Right ventricle myocardium superior (tissue), 1 donor: ENCODE measurements at places on chromosomes 11 and 22.

DNA sequence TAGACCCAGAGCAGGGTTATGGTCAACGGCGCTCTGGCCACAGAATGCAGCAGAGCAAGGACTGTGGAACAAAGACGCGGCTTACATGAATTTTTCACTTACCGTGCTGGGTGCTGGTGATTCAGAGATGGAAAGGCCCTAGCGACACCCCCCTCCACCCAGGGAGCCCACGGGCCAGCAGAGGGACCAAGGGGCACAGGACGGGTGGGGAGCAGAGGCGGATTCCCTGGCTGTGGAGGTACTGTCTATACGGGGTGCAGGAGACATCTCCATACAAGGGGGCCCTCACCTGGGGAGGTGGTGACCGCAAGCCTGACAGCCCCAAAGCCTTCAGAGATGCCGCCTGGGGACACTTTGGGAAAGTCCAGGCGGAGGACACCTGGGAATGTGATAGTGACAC lies 1.1 kb upstream of the SEPTIN5 start:
- peak; percentile 20 for DNase-seq

GRCh38 chr11:15169815-15170551 lies 55.3 kb downstream of the INSC start:
- DNase-seq = no peak

DNA sequence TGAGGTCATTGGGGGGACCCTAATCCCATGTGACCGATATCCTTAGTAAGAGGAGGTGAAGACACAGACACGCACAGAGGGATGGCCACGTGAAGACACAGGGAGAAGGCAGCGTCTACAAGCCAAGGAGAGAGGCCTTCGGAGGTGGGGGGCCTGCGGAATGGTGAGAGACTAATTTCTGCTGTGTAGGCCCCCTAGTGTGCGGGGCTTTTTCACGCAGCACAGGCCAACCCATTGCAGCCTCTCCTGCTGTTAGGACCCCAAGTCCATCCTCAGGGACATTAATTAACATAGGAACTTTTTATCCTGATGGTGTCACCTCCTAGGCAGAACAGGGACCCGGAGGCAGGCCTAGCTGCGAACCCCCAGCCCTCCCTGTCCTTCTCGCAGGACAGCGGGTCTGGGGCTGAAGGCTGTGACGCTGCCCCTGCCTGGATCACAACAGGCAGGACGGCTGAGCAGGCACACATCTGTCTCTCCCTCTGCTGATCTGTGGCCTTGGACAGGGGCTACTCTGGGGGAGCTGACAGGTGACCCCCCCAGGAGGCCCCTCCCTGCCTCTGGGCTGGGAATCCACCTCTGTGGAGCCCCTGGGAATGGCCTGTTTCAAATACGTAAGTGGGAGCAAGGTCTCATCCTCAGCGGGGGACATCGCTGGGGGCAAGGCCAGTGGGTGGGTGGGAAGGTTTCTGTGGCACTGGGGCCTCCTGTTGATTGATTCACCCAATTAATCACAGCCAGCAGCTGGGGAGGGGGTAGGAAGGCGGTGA lies 7.9 kb downstream of the ASCL2 start:
- DNase-seq = no peak

- DNase-seq = no peak
Observed at GRCh38 chr22:39250131-39250530, 5.3 kb upstream of the PDGFB start.

GRCh38 chr11:111937844-111938243 lies 701 bp downstream of the DIXDC1 start:
- DNase-seq = no peak

DNA sequence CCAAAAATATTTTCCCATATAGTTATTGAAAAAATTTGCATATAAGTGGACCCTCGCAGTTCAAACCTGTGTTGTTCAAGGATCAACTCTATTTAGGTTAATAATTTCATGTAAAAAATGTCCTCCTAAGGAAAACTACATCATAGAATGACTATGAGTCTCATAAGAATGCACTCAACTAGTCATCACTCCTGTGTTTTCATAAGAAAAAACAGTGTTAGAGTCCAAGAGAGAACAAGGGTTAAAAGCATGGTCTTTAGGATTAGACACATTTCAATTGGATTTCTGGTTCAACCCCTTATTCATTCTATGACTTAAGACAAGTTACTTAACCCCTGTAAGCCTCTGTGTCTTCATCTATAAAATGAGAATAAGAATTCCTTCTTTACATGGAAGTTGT lies 5.1 kb downstream of the PARVA start:
- DNase-seq = no peak

GRCh38 chr11:91527380-91528030 lies 697.1 kb upstream of the FAT3 start:
- DNase-seq = no peak

- no peak for DNase-seq
Observed at GRCh38 chr11:121967131-121967704, 148.8 kb downstream of the BLID start.

GRCh38 chr11:2471048-2471803 lies 26.4 kb downstream of the KCNQ1 start:
- no peak for DNase-seq

GRCh38 chr11:48109046-48109666 lies 107.5 kb upstream of the OR4B1 start:
- DNase-seq = no peak

- DNase-seq = no peak
Observed at GRCh38 chr22:49236541-49237075, 591.1 kb downstream of the BRD1 start.

GRCh38 chr11:12824281-12825041 lies 150.2 kb downstream of the TEAD1 start:
- DNase-seq = no peak

GRCh38 chr11:29320196-29320595 lies 696.6 kb downstream of the KCNA4 start:
- no peak for DNase-seq

DNA sequence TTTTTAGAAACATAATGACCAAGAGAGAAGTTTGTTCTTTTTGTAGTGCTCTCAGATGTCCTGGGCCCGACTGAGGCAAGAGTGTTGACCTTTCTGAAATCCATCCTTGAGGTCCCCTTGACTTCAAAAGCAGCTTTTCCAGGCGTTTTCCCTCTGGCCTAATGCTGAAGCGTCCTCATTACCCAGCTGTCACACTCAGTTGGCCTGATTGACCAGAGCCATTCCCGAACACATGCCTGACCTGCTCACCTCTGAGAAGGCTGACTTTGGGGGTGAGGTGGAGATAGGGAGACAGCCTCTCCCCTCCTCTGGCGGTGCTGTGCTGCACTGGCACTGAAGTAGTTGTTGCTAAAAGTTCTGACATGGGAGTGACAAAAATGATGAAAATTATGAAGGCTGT lies 66.9 kb downstream of the ALX4 start:
- DNase-seq = no peak

- DNase-seq = no peak
Observed at GRCh38 chr11:90698238-90698637, 475.4 kb upstream of the CHORDC1 start.

DNA sequence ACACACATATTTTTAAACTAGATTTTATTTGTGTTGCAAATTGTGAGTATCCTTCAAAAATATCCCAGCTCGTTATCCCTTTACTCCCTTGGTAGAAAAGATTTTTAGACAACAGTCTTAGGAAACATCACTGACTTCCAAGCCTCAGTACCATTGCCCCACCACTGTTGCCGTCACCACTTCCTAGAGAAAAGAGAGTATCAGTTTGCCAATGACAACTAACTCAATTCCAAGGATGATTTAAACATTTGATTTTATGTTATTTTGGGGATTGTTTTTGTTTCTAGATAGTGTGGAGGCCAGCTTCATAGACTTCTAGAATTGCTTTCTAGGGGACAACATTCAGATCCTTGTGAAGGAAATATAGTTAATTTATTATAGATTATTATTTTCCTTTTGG lies 274.0 kb upstream of the MPPED2 start:
- no peak for DNase-seq

DNA sequence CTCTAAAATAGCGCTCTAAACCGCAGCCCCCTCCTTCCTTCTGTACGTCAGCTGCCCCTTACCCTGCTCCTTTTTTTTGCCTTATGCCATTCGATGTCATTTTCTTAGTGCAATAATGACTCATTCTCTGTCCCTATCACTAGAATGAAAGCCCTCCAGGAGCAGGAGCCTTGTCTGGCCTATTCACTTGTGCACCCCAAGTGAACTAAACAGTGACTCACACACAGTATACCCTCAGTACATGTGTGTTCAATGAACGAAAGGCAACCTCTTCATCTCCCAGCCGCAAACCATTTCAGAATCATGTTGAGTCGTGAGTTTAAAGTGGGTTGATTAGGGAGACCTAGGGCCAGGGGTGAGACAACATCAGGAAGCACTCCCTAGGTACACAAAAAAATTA lies 50.7 kb upstream of the SPATA19 start:
- no peak for DNase-seq

- DNase-seq = peak; percentile 14
Observed at GRCh38 chr11:2582351-2582945, 117.3 kb downstream of the KCNQ1OT1 start.

DNA sequence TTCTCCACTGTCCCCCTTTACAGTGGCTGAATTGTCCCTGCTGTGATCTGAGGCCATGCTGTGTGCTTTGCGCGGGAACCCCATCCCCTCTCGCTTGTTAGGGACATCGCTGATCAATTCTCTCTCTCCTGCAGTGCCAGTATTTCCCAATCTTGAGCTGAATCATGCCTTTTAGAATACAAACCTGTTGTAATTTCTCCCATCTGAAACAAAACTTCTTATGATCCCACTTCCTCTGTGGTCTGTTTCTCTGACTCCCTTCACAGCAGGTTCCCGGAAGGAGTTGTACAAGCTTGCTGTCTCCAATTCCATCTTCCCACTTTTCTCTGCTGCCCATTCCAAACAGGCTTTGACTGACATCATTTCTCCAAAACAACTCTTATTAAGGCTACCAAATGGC lies 16.8 kb downstream of the ADAMTS15 start:
- DNase-seq = no peak

DNA sequence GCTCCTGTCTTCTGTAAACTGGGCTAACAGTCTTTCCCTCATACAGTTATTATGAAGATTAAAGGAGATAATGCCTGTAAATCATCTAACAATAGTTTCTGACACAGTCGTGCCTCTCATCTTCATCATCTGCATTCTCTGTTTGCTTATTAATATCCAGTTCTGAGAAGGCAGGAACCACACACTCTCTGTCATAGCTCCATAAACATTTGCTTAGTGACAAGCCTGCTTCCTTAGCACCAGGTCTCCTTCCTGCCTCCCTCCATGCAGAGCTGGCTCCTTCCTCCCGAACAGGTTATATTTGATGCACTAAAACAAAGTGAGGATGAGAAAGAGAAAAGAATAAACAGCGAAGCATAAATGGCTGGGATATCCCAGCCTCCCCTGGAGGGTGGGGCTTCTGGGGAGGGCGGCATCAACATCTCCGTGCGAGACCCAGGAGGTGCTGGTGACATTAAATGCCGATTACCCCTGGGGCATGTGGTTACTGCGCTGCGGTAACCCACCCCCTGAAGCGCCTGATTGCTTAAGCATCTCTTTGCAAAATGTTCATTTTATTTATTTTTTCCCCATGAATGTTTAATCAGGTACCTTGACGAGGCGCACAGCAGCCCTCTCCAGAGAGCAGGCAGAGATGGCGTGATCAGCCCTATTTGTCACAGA lies 404.9 kb downstream of the NXPE2 start:
- no peak for DNase-seq

GRCh38 chr22:29112121-29112520 lies 39.3 kb downstream of the KREMEN1 start:
- no peak for DNase-seq

- DNase-seq = peak; percentile 72
Observed at GRCh38 chr11:19633276-19633675, 79.4 kb upstream of the NAV2 start.

DNA sequence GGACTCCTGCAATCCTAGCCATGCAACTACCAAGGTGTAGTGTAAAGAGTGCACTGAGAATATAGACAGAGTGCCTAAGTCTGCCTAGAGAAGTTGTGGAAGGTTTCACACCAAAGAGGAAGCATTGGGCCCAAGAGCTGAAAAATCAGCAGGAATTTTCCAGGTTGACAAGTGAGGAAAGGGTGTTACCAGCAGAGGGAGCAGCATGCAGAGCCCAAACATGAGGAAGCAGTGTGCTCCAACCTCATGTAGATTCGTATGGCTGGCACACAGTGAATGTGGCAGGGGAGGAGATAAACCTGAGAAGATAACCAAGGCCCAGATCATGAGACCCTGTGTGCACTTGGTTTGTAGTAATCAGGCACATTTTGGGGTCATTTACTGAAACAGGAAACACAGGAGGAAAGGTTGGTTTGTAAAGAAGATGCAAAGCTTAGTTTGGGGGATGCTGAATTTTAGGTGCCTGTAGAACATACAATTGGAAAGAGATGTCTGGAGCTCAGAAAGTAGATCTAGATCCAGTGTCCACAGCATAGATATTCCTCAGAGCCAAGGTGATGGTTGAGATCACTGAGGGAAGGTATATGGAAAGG lies 1.7 kb downstream of the HPX start:
- DNase-seq = no peak

DNA sequence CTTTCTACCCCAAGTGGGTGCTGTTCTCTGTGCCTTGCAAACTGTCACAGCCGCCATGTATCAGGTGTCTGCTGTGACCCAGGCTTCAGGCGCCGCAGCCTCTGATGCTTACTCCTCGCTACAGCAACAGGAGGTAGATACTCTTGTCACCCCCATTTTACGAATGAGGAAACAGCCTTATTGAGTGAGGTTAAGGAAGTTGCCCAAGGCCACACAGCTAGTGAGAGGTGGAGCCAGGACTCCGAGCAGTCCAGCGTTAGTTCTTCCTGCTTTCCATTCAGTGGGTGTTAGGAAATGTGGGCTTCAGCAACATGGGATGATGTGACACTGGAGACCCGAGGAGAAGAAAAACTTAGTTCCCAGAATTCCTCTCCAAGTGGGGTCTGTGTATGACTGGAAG lies 14.3 kb downstream of the RNF215 start:
- no peak for DNase-seq

GRCh38 chr11:60932605-60933356 lies 8.5 kb downstream of the TMEM132A start:
- DNase-seq = no peak

DNA sequence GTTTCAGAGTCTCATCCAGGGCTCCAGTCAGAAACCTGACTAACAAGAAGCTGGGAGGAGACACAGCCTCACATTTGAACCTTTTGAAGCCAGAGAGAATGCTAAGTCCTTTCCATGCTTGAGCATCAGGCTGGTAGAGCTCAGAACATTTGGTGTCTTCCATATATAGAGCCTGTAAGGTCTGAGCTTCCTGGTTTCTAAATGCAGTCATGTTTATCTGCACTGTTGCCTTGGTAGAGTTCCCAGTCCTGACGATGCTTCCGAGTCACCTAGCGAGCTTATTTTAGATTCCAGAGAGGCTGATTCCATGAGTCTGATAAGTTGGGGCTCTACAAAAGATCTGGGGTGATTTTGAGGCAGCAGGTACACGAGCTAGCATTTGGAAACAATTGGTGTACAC lies 68.4 kb upstream of the SORL1 start:
- DNase-seq = no peak

- no peak for DNase-seq
Observed at GRCh38 chr11:59968395-59968783, 4.6 kb downstream of the OOSP4A start.

GRCh38 chr11:117199053-117199915 lies at the start of gene TAGLN:
TAGLN (plus strand) TSS chr11:117199370; CDS start chr11:117203014, 3,644 bp downstream.
- DNase-seq = peak; percentile 86

- DNase-seq = peak; percentile 67
Observed at GRCh38 chr22:18057568-18058209, 20.1 kb upstream of the PEX26 start.
